ENCODE measurements at places on chromosomes 16 and 17. TPM values are rescaled to one million over a fixed set of nuclear protein-coding genes. Genes with fewer than 3 reads are reported as not detected.

Gene PRSS53
- 0.25 TPM for total RNA-seq

DNA sequence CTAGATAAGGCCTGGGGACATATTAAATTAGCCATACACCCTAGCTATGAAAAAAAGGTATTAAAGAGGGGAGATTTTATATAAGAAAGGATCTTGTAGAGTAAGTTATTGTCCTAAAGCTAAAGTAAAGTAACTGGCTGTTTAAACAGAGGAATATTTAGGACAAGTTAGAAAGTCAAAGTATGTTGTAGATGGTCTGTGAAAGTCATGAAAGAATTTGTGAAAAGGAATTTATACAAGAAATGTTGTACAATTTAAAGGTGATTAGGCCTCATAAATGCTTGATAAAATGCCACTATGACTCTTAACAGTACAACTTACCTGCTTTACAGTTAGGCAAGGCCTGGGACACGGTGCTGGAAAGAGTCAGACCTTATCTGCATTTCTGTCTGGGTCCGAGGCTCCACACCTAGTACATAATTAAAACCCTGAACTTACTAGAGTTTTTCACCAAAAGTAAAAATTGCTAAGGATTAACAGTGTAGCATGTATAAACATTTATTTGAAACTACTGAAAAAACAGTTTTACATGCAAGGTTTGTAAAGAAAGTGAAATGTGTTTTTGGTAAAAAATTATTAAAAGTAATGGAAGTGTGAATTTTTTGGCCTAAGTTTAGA, 445.3 kb upstream of the TOM1L1 start:
- H3K36me3 ChIP-seq: no peaks in the 10 kb centered on the region
- H3K27me3 ChIP-seq: no peaks in the 10 kb centered on the region
- H3K4me3 ChIP-seq: no peak overlapping the region
- ATAC-seq: no peak
- no peak overlapping the region for H3K27ac ChIP-seq
- no peaks in the 10 kb centered on the region for H3K4me1 ChIP-seq

DNA sequence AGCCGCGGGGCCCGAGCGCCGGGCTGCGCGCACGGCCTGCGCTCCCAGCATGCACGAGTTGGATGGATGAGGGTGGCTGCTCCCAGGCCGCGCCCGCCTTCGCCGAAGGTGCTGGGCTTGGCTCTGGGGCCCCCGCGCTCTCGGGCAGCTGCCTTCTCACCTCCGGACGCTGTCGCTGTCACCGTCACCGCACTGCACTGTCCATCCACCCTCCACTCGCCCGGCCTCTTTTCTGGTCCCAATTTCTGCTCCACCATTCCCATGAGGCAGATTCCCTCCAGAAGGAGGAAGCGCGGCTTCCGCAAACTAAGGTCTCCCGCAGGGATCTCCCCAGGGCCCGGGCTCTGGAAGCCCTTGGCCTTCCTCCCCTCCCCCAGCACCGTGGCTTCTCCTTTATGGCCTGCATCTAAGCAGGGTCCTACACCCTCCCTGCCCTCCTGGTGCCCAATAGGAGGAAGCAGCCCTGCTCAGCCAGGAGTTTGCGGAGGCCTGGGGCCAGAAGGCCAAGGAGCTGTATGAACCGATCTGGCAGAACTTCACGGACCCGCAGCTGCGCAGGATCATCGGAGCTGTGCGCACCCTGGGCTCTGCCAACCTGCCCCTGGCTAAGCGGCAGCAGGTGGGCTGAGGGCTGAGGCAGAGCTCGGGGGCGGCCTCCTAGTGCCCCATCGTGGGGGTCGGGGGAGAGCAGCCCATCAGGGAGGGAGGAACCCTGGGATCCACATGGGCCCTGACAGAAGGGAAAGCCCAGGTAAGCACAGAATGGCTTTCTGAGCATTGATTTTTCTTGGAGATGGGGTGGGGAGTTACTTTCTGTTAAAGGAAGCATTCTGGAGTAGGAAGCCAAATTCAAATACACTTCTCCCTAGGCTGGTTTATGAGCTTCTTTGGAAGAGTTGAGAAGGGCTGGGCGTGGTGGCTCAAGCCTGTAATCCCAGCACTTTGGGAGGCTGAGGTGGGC, 899 bp downstream of the ACE start:
- no peaks in the 10 kb centered on the region for H3K4me1 ChIP-seq
- H3K4me3 ChIP-seq: peak overlapping the region; percentile 66
- no peaks in the 10 kb centered on the region for H3K36me3 ChIP-seq
- H3K27ac ChIP-seq: no peak overlapping the region
- peaks cover 70% of the 10 kb centered on the region for H3K27me3 ChIP-seq
- no peak for ATAC-seq

Gene RAB37
- total RNA-seq: 1.5 TPM

DNA sequence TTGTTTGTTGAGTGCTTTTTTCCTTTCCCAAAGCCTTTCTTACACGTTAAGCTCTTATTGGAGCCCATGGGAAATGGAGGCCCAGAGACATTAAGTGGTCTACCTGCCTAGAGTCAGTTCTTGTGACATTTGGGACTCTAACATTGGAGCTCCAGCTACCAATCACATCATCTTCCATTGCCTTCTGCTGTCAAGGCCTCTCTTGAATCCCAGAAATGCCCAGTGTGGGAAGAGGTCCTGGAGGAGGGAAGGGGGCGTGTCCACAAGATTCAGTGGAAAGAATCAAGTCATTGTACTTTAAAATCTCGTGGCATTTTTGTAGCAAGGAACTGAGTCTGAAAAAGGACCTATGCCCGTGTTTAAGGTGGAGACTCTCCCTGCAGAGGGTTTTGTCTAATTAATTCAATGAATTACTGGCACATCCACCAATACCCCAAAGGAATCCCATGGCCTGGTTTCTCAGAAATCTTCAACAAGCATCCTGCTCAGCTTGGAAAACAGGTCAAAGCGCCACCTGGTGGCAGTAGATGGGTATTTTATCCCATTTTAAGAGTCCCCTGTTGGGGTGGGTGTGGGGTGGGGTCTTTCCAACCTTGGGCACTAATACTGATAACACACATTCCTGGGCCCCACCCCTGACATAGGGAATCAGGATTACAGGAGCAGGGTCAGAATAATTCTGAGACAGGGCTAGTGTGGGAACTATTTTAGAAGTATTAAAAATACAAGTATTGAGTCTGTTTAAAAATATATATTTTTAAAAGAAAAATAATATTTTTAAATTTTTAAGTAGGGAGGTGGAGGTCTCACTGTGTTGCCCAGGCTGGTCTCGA, 24.6 kb downstream of the GPT2 start:
- H3K36me3 ChIP-seq: no peaks in the 10 kb centered on the region
- ATAC-seq: no peak
- no peak overlapping the region for H3K27ac ChIP-seq
- H3K27me3 ChIP-seq: no peaks in the 10 kb centered on the region

GRCh38 chr17:44903012-44903685, 3.9 kb upstream of the EFTUD2 start:
- no peak for ATAC-seq
- peaks cover 15% of the 10 kb centered on the region for H3K4me1 ChIP-seq
- no peaks in the 10 kb centered on the region for H3K36me3 ChIP-seq
- H3K27ac ChIP-seq: no peak overlapping the region
- H3K27me3 ChIP-seq: peaks cover 3% of the 10 kb centered on the region

Gene WNK4
- 1.2 TPM for total RNA-seq

GRCh38 chr17:73613271-73614233, 30.7 kb downstream of the SDK2 start:
- no peaks in the 10 kb centered on the region for H3K36me3 ChIP-seq
- no peak for ATAC-seq
- peaks cover 73% of the 10 kb centered on the region for H3K27me3 ChIP-seq
- H3K4me3 ChIP-seq: no peak overlapping the region
- no peaks in the 10 kb centered on the region for H3K4me1 ChIP-seq
- no peak overlapping the region for H3K27ac ChIP-seq

DNA sequence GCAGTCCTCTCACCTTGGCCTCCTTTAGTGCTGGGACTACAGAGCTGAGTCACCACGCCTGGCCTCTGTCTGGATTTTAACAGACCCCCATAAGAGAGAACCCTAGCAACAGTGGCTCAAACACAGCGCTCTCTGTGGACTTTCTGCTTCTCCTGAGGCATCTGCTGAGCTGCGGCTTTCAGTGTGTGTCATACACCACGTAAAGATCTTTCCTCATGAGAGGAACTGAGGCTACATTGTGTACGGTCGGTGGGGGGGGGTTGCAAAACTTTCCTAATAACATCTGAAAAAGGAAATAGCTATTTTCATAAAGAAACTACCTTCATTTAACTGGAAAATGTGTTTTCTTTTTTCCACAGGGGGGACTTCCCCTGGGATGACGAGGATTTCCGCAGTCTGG, 32.9 kb downstream of the DEF8 start:
- no peaks in the 10 kb centered on the region for H3K27me3 ChIP-seq
- no peak for ATAC-seq
- H3K27ac ChIP-seq: no peak overlapping the region
- H3K36me3 ChIP-seq: no peaks in the 10 kb centered on the region
- H3K4me3 ChIP-seq: no peak overlapping the region

- H3K36me3 ChIP-seq: no peaks in the 10 kb centered on the region
- ATAC-seq: no peak
- H3K27me3 ChIP-seq: no peaks in the 10 kb centered on the region
These were observed 5.2 kb downstream of the TSNAXIP1 start for GRCh38 chr16:67811899-67812298.

Data from gastroesophageal sphincter (tissue), 4 donors.